Sigmoid colon (tissue), 7 donors: ENCODE measurements at places on chromosomes 12 and 14. TPM values are rescaled to one million over a fixed set of nuclear protein-coding genes. Genes with fewer than 3 reads are reported as not detected.

Gene MUCL1
- not detected for total RNA-seq

Gene KRT3
- total RNA-seq: not detected

Gene THTPA
- 30.6 TPM for total RNA-seq

Gene SLC25A21
- 1.5 TPM for total RNA-seq

Gene KLRG1
- 2.2 TPM for total RNA-seq

Gene CDCA3
- total RNA-seq: 0.54 TPM

Gene SLC5A8
- total RNA-seq: not detected

Gene CPNE6
- total RNA-seq: 3.3 TPM

Gene TMCC3
- total RNA-seq: 4.9 TPM

Gene LAG3
- total RNA-seq: 6.9 TPM

Gene PZP
- not detected for total RNA-seq

Gene POC1B
- total RNA-seq: 29.1 TPM

Gene GALNT8
- total RNA-seq: 1.8 TPM

Gene FSCB
- total RNA-seq: not detected

Gene GUCY2C
- not detected for total RNA-seq

Gene ALKBH2
- 11.6 TPM for total RNA-seq

Gene EIF2B1
- total RNA-seq: 112 TPM

Gene A2M
- total RNA-seq: 195 TPM

Gene RILPL1
- total RNA-seq: 12.1 TPM

Gene TTC8
- total RNA-seq: 22.1 TPM

Gene LALBA
- total RNA-seq: not detected

Gene KLRF1
- not detected for total RNA-seq

Gene SIX4
- total RNA-seq: 1.7 TPM

DNA sequence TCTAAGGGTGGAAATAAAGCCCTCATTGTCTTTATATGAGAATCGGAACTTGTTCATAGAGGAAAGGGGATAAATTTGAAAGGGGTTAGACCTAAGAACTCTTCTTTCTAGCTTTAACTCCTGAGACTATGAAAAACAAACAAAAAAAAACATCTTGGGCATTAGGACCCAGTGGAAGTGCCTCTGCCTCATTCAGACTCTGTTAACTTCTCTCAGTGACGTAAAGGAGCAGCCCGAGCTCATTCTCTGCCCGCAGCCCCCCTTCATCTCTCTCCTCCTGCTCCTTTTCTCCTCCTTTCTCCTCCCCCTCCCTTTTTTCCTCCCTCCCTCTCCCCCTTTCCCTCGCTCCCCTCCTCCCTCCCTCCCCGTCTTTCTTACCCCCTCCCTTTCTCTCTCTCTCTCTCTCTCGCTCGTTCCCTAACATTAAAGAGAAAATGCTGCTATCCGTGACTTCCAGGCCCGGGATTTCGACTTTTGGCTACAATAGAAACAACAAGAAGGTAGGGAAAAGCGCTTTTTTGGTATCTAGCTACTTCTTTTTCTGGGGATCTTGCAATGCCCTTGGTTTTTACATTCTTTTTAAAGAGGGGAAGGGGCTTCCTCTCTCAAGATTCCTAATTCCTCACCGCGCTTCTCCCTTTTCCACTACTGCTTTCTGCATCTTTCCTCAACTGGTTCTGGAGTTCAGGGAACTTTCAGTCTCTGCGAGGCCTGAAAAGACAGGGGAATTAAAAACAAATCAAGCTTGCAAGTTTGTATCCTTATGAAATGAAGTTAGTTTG is at the start of gene RBMS2:
TSS of gene RBMS2 (plus strand) at position 231 of the 782 bp plus-strand sequence. CDS start at position 435, 204 bp downstream.
- DNase-seq: peak; percentile 95

GRCh38 chr14:95577067-95577800 is 42.4 kb downstream of the GLRX5 start:
- DNase-seq: no peak

GRCh38 chr12:93536111-93536765 is 36.2 kb upstream of the SOCS2 start:
- no peak for DNase-seq

DNA sequence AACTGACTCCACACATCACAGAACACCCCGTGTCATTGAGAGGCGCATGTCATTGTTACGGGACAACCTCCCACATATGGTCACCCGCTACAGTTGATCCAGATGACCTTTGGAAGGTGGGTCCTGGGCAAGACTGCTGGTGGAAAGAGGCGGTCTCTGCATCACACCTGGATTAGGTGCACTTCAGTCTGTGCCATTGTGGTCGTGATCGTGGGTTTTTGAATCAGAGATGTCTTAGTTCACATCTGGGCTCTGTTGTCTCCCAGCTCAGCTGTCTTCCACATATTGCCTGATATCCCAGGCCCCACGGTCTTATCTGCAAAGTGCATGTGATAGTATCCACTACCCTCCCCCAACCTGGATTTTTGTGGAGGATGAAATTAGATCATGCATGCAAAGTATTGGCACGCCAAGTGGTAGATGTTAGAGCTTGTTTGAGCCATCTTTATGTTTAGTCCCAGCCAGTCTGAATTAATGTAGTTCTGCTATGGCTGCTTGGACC is 208.7 kb upstream of the FOXN3 start:
- no peak for DNase-seq

- no peak for DNase-seq
Measured at GRCh38 chr14:106872611-106873446, 1346.4 kb downstream of the TMEM121 start.

DNA sequence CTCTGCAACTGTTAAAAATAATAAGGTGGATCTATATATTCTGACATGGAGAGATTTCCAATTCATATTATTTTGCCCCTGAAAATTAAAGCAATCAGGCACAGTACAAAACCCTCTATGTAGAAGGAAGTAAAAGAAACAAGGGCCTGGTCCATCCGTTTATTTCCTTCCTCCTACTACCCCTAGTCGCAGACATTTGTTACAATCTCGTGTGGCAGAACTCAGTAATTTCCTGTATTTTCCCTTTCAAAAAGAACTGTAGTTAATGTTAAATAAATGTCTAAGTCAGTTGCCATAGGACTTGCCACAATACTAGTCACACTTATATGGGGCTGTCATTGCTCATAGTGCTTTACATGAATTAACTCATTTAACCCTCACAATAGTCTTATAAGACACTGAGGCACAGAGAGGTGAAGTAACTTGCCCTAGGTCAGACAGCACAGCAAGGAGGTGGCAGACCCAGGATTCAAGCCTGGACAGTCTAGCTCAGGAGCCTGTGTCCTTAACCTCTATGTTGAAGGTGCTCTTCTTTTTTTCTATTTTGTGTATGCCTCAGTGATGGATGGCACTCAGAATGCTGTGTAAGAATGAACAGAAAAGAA is 24.2 kb downstream of the NINJ2 start:
- DNase-seq: no peak

DNA sequence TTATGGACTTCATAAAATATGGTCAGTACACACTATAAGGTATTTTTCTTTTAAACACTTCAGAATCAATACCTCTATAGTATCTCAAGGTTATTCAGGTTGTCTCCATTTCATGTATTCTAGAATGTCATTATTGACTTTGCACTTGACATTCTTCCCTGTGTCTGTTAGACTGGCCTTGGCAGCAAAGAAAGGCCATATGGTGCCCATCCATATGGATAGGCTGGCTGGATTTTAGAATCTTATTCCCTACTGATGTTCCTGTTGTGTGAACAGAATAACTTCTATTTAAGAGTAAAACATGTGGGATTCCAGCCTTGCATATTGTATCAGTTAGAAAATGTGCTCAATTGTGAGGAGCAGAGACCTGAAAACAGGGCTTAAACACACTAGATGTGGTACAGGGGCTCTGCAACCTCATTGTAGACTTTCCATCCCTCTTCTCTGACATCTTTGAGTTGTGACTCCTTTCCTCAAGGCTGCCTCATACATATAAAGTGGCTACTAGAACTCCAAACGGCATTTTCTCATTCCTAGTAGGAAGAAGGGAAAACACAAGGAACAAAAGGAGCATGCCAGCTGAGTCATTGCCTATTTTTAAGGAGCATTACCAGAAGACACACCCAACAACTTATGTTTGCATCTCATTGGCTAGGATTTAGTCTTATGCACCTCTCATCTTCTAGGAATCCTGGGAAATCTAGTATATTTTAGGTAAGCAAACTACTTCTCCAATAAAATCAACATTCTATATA is 221.2 kb upstream of the TMPO start:
- DNase-seq: no peak

DNA sequence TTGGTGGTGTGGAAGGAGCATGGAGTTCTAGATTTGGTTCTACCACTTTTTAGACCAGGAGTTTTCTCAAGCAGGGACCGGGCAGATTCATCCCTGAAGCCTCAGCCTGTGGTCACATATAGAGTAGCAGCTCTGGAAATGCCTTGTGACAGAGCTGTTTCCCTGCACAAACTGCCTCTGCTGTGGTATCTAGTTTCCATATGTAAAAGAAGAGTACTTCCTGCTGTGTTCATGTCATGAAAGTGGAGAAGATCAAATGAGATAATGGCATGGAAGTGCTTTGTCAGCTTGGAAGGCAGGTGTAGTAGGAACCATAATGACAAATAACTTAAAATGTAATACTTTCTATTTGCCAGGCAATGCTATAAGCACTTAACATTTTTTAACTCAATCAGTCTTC is 26.1 kb downstream of the OTUB2 start:
- peak; percentile 38 for DNase-seq

GRCh38 chr12:5561846-5562245 is 129.9 kb downstream of the NTF3 start:
- no peak for DNase-seq

GRCh38 chr12:51013441-51013840 is 12.7 kb downstream of the SLC11A2 start:
- no peak for DNase-seq

- no peak for DNase-seq
Measured at GRCh38 chr14:101469382-101470247, 91.7 kb upstream of the DIO3 start.

GRCh38 chr14:50013934-50014333 is 102.4 kb downstream of the VCPKMT start:
- DNase-seq: no peak

- DNase-seq: peak; percentile 65
Measured at GRCh38 chr12:57756406-57757341, 1.8 kb downstream of the MARCHF9 start.

- DNase-seq: no peak
Measured at GRCh38 chr12:114821570-114821969, 137.6 kb upstream of the TBX3 start.

- DNase-seq: no peak
Measured at GRCh38 chr12:69515394-69515930, 45.3 kb downstream of the FRS2 start.

- no peak for DNase-seq
Measured at GRCh38 chr12:112149596-112149995, 24.2 kb downstream of the TRAFD1 start.

GRCh38 chr12:113049976-113050742 is 6.4 kb upstream of the DTX1 start:
- no peak for DNase-seq

GRCh38 chr12:64088431-64089349 is 133.4 kb downstream of the KICS2 start:
- peak; percentile 82 for DNase-seq

GRCh38 chr12:76878099-76878898 is 520 bp downstream of the CSRP2 start:
- DNase-seq: no peak

DNA sequence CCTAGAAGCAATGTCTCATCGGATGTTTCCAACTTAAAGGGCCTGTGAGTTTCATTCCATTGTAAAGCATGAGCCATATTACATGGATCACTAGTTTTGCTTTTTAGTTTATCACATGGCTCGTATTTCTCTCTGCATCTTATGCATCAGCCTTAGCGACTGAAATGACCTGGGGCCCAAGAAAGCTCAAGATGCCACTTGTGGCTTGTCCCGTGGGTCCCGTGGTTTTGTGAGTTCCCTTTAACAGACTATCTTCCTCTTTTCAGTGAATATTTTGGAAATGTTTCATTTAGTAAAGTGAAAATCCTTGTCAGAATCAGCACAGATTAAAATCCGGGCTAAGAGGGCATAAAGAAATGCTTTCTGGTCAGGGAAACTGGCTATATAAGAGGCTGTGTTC is 86.2 kb upstream of the PPM1H start:
- DNase-seq: no peak

GRCh38 chr14:38238878-38239277 is 17.0 kb downstream of the CLEC14A start:
- DNase-seq: no peak

DNA sequence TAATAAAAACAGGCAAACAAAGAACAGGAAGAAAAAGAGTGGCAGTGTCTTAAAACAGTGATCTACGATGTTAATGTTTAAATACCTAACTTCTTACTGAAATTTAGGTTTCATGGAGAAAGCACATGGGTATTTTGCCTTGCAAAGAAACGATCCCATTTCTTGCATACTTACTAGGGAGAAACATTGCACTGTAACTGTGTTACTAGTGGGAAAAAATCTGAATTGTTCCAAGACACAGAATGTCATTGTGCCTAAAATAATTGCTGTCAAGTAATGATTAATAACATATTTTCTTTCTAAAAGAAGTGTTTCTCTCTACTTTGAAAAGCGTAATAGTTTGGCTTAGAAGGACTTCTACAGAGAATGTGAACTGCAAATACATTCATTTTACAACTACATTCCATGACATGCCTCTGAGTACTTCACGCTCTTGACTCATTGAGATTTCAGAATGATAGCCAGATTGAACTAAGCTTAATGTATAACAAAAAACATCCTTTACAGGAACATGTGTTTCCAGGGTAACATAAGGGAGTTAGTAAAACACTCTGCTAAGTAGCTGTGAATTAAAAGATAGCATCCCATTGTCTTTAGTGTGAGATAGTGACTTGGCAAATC is 256.2 kb upstream of the CPNE8 start:
- no peak for DNase-seq

- DNase-seq: peak; percentile 71
Measured at GRCh38 chr12:27462851-27463250, 16.3 kb downstream of the SMCO2 start.

GRCh38 chr12:120640861-120641833 is 721 bp downstream of the CABP1 start:
- DNase-seq: no peak

DNA sequence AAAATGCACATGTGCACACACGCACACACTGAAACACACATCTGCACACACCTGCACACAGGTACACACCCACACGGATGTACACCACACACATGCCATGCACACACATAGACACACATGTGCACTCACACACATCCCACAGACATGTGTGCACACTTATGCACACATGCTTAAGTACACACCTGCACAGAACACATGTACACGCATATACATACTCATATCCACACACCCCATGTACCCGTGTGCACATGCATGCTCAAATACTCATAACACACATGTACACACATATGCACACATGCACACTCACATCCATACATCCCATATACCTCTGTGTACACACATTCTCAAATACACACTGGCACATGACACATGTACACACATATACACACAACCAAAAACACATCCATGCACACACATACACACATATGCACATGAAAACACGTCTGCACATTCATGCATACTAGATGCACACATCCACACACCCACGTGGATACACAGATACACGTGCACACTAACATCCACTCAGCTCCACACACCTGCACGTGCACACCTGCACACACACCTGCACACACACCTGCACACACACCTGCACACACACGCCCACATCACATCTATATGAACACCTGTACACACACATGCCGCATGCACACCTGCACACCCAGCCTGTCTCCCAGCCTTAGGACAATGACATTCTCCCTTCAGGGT is 336.7 kb downstream of the ADGRD1 start:
- DNase-seq: no peak
